ENCODE measurements at places on chromosomes 5 and 9.

DNA sequence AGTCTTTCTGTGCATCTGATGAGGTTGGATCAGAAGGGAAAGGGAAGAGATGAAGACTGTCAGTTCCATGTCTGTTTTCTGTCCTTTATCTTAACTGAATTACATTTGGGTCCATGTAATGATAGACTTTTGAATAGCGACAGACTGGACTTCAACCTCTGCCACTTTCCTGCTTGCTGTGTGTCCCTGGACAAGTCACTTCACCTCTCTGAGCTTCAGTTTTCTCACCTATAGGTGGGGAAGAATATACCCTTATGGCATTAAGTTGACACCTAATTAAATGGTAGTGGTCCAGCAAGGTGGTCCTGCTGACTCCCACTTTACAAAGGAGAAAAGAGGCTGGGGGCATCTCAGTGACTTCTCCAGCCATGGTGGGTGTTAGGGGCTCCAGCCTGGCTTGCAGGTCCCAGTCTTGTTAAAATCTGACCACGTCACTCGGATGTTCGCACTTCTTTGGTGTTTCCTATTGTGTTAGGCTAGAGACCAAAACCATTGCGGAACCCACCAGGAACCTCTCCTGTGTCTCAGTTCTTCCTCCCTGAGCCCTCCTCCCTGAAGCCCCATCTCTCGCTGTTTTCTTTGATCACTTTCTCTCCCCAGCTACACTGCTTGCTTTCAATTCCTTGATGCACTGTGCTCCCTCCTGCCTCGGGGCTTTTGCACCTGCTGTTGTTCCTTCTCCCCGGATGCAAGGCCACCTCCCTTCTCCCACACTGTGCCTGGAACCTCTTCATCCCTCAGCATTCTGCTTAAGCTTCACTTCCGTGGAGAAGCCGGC lies 256.5 kb downstream of the NSG2 start:
- DNase-seq, result no peak
- H3K36me3 ChIP-seq, result no peaks in the 10 kb centered on the region
- no peak overlapping the region for H3K27ac ChIP-seq
- no peak overlapping the region for H3K4me3 ChIP-seq

DNA sequence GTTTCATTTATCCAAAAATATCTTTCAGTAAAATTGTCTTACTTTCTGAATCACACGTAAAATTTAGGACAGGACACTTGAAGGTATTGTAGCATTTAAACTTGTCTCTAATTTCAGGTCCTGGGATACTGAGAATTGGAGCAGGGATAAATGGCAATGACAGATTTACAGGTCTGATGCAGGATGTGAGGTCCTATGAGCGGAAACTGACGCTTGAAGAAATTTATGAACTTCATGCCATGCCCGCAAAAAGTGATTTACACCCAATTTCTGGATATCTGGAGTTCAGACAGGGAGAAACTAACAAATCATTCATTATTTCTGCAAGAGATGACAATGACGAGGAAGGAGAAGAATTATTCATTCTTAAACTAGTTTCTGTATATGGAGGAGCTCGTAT lies 99.2 kb downstream of the ADGRV1 start:
- H3K36me3 ChIP-seq, result no peaks in the 10 kb centered on the region
- no peak for DNase-seq
- no peak overlapping the region for H3K27ac ChIP-seq
- H3K27me3 ChIP-seq, result no peaks in the 10 kb centered on the region
- H3K4me1 ChIP-seq, result no peaks in the 10 kb centered on the region

DNA sequence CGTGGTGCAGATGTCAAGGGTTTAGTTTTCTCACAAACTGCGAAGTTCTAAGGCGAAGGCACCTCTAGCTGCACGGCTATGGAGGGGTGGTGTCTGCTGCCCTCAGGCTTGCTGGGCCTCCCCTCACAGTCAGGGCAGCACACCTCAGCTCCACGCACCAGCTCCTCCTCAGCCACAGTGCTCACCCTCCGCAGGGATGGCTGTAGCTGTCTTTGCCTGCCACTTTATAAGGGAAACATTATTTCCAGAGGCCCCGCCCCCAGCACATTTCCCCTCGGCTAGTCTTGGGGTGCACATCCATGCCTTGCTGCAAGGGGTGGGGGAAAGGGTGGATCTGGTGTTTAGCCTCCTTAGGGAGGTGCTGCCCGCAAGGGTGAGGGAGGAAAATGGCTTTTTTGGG lies 154.6 kb downstream of the TRIO start:
- H3K27me3 ChIP-seq, result no peaks in the 10 kb centered on the region
- H3K4me3 ChIP-seq, result no peak overlapping the region
- H3K36me3 ChIP-seq, result peaks cover 86% of the 10 kb centered on the region
- DNase-seq, result no peak
- H3K27ac ChIP-seq, result peak overlapping the region; percentile 64
- peaks cover 4% of the 10 kb centered on the region for H3K4me1 ChIP-seq

DNA sequence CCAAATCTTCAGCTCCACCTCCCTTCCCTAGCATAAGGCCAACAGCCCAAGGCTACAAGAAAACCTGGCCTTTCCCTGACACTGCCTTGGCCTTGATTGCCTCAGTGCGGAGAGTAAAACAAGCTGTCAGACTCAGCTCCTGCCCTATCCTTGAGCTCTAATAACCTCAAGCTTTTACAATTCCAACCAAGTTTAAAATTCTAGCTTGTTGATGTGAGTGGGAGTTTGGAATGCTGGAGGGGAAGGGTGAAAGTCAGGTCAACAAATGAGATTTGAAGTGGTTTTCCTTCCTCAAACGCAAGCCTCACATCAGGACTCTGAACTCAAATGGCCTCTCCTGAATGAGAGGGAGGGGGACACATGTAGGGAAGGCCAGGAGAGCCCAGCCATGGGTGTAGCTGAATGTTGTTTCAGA lies 197.0 kb upstream of the VLDLR start:
- peaks cover 10% of the 10 kb centered on the region for H3K4me1 ChIP-seq
- no peak overlapping the region for H3K27ac ChIP-seq
- no peak overlapping the region for H3K4me3 ChIP-seq
- no peaks in the 10 kb centered on the region for H3K36me3 ChIP-seq

- peak overlapping the region; percentile 41 for H3K4me3 ChIP-seq
- DNase-seq, result no peak
Observed at GRCh38 chr5:173239233-173239593, 4.2 kb upstream of the NKX2-5 start.

GRCh38 chr5:124034083-124034700 lies 522.2 kb downstream of the CSNK1G3 start:
- no peak overlapping the region for H3K27ac ChIP-seq
- H3K4me1 ChIP-seq, result no peaks in the 10 kb centered on the region
- DNase-seq, result no peak
- H3K36me3 ChIP-seq, result no peaks in the 10 kb centered on the region
- H3K4me3 ChIP-seq, result no peak overlapping the region

GRCh38 chr9:37972351-37972848 lies 68.5 kb upstream of the SLC25A51 start:
- no peak overlapping the region for H3K27ac ChIP-seq
- no peaks in the 10 kb centered on the region for H3K27me3 ChIP-seq
- H3K4me3 ChIP-seq, result no peak overlapping the region
- peaks cover 7% of the 10 kb centered on the region for H3K4me1 ChIP-seq
- DNase-seq, result no peak

GRCh38 chr9:132175431-132175830 lies 13.6 kb downstream of the NTNG2 start:
- H3K36me3 ChIP-seq, result no peaks in the 10 kb centered on the region
- H3K4me3 ChIP-seq, result no peak overlapping the region
- no peaks in the 10 kb centered on the region for H3K27me3 ChIP-seq
- H3K27ac ChIP-seq, result no peak overlapping the region
- DNase-seq, result no peak

- no peak overlapping the region for H3K27ac ChIP-seq
- H3K4me3 ChIP-seq, result no peak overlapping the region
Observed at GRCh38 chr5:44983006-44983405, 174.3 kb downstream of the MRPS30 start.

DNA sequence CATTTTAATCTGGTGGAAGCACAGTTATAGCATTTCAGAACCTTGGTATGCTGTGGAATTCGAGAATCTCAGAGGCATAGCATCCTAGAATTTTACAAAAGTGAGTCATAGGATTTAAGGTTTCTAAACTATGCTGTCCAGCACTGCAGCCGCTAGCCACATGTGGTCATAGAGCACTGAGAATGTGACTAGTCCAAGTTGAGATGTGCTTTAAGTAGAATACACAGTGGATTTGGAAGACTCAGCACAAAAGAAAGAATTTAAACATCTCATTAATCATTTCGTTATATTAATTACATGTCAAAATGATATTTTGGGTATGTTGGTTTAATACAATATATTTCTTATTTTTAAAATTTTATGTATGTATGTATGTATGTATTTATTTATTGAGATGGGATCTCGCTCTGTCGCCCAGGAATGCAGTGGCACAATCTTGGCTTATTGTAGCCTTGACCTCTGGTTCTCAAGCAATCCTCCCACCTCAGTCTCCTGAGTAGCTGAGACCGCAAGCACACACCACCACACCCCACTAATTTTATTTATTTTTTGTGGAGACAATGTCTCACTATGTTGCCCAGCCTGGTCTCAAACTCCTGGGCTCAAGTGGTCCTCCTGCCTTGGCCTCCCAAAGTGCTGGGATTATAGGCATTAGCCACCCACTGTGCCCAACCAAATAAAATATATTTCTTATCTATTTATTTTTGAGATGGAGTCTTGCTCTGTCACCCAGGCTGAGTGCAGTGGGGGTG lies 20.4 kb upstream of the RPS14 start:
- no peaks in the 10 kb centered on the region for H3K36me3 ChIP-seq
- H3K4me3 ChIP-seq, result no peak overlapping the region
- H3K27me3 ChIP-seq, result no peaks in the 10 kb centered on the region
- no peak overlapping the region for H3K27ac ChIP-seq
- peaks cover 13% of the 10 kb centered on the region for H3K4me1 ChIP-seq

DNA sequence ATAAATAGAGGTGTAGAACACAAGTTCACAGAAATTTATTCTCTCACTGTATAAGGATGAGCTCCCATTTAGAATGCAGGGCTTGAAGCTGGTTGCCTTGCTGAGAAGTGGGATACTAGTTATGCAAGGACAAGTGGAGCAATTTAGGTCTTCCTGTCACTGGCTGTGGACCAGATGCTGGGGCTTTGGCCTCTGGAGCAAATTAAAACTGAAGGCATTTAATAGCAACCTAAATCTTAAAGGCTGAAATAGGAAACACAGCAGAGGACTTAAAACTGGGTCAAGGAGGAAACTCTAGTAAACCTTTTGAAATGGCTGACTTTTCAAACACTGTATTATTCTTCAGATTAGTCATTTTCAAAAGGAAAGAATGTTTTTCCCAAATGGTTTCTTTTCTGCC lies 319.4 kb downstream of the RAB3C start:
- H3K4me3 ChIP-seq, result no peak overlapping the region
- no peak for DNase-seq
- no peaks in the 10 kb centered on the region for H3K4me1 ChIP-seq
- no peak overlapping the region for H3K27ac ChIP-seq
- no peaks in the 10 kb centered on the region for H3K36me3 ChIP-seq

DNA sequence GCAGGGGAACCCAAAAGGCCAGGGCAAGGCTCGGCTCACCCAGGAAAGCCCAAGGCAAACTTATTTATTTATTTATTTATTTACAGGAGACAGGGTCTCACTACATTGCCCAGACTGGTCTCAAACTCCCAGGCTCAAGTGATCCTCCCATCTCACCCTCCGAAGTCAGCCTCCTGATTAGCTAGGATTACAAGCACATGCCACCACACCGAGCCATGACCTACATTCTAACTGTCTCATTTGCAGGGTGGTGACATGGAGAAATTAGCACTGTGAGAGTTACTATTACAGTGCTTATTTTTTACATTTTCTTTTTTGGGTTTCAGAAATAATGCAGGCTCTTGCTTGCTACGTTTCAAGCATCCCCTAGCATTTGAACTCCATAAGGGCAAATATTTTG lies 18.1 kb downstream of the ARHGEF37 start:
- H3K27me3 ChIP-seq, result no peaks in the 10 kb centered on the region
- no peak overlapping the region for H3K27ac ChIP-seq
- H3K36me3 ChIP-seq, result peaks cover 28% of the 10 kb centered on the region
- no peak for DNase-seq
